Ovary (tissue), 10 donors: ENCODE measurements at places on chromosomes 5 and 9. TPM values are rescaled to one million over a fixed set of nuclear protein-coding genes. Genes with fewer than 3 reads are reported as not detected.

The DCTN3 gene
- total RNA-seq = 98.8 TPM

The CDC25C gene
- not detected for total RNA-seq

The FBN2 gene
- total RNA-seq = 1.7 TPM

The PCDHA8 gene
- total RNA-seq = 0.43 TPM

The CTXN3 gene
- not detected for total RNA-seq
